Fibroblast of skin of right biceps (primary cell): ENCODE measurements at places on chromosomes 12 and 14.
A peak's percentile ranks its signal among the peaks of the same experiment; 100 is the strongest.

DNA sequence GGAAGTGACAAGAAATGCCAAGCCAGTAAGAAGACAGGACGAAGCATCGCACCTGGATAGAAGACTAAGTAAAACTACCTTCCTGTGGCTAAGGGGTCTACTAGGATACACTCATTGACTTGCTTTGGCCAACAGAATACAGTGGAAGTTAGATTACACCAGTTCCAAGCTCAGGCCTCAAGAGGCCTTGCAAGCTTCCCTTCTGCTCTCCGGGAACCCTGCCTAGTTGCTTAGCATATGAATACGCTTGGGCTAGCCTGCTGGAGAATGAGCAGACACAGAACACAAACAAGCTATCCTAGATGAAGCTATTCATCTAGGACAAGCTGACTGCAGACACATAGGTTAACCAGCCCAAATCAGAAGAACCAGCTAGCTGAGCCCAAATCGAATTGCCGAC is 97.0 kb downstream of the DPF3 start:
- no peak for DNase-seq

- DNase-seq, result no peak
Observed at GRCh38 chr14:49550286-49551184, 35.6 kb downstream of the RPS29 start.

DNA sequence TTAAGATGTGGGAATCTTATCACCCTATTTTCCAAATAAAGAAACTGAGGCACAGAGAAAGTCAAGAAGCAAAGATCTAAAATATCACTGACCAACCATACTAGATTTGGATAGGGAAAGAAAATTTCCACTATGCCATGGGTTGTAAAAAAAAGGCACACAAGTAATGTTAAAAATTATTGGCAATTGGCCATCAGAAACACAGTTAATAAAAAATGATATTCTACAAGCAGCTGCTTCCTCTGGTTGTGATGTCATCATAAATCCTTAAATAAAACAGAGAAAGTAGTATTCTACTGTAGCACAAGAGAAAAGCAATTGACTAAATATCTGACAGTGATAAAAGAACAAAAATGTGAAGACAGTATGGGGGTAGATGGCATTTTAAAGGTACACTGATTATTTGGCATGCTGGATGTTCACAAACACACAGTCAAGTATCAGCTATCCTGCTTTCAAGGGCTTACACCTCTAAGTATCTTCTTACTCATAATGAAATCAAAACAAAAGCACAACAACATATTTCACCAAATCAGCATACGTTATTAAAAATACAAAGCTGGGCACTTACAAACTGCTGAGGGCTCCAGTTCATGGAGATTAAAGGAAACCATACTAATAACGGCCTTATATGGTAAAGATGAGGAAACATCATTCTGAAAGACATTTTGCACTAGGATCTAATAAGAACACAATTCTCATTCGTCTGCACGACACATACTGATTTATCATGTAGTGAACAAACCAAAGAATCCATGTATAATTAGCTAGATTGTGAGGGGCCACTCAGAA is 45.7 kb downstream of the CORO1C start:
- no peak for DNase-seq

- no peak for DNase-seq
Observed at GRCh38 chr12:18982226-18982949, 147.1 kb upstream of the PLEKHA5 start.

GRCh38 chr12:130131801-130132200 is 30.5 kb upstream of the FZD10 start:
- no peak for DNase-seq

DNA sequence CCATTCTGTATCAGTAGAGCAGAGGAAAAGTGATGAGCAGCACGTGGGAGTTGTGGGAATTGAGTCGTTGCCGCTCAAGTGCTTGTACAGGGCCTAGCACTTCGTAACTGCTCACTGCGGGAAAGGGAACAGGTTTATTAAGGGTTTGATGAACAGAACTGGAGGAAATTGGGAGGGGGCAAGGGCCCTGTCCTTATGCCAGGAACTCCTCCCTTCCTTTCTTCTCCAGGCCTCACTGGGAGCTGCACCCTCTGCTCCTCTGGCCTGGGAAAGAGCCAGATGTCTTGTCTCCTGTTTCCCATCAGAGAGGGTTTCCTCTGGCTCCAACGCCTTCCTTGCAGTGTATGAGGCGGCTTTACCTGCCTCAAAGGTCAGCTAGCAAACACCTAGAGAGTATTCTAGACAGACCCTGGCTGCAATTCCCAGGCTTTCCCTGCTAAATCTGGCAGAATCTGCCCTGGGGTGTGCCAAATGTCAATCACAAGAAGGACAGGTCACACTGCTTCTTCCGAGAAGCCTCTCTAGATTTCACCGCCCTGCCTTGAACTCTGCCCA is 78.4 kb downstream of the NTF3 start:
- DNase-seq, result no peak

DNA sequence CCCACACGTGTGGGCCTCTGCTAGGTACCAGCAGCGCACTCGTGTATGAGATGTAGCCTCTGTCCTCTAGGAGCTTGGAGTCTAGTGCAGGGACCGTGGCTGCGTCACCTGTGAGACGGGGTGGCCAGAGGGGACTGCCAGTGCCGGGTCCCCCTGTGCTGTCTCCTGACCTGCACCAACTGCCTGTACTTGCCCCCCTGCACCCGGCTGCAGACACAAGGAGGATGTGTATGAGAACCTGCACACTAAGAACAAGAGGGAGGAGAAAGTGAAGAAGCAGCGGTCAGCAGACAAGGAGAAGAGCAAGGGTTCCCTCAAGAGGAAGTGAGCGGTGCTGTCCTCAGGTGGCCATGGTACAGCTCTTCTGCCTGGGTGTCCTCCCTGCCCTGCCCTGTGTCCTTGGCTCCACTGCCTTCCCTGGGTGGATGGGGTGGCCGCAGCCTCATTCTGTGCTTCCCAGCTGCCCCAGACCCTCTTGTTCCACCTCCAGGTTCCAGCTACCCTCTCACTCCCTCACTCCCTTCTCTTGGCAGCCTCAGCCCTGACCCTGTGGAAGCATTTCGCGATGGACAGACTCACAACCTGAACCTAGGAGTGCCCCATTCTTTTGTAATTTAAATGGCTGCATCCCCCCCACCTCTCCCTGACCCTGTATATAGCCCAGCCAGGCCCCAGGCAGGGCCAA is 9.6 kb downstream of the PTPN6 start:
- peak; percentile 42 for DNase-seq

GRCh38 chr12:92070054-92070863 is 75.4 kb downstream of the BTG1 start:
- no peak for DNase-seq

DNA sequence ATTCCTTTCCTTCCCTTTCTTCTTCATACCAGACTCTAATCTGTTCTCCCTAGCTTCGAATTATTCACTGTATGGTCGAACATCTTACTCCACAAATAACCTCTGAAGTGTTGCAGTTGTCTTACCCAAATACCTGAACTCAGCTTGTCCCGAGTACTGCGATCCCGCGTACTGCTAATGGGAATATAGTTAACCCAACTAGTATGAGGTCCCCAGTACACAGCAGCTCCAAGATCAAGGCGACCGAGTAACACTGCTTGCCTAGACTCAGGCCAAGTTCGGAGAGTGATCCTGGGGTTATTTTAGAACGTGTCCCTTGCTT is 462 bp upstream of the ETNK1 start:
- DNase-seq, result no peak

- no peak for DNase-seq
Observed at GRCh38 chr12:42660968-42661937, 71.7 kb upstream of the PRICKLE1 start.

DNA sequence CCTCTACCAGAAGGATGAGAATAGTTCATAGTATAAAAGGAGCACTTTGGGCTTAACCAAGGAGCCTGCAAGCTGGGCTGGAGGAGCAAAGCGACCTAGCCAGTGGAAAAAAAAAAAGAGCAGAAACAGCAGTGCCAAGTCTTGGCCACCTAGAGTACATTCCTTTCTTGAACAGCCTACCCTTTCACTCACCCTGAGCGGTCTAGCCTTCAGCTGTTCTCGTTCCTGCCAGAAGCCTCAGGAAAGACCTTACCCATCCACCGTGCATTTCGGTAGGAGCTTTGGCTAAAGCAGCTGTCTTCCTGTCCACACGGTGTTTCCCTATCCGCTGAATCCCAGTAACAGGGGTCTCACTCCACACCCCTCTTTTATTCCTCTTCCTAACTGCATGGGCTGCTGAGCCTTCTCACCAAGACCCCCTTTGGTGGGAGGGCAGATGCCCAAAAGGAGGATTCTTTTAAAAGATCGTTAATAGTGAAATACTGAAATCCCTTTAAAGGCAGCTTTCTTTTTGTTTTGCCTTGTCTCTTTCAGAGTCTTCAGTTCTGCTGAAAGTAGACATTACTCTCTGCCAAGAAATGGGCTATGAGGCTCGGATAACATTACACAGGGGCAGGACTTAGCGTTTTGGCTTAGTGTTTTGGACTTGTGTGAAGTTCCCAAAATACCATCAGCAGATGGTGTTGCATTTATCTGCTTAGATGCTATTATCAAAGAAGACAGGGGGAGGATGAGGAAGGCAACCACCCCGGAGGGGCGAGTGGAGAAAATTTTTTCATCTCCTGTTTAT is 88.5 kb upstream of the METAP2 start:
- peak; percentile 20 for DNase-seq

GRCh38 chr12:68980476-68981212 is 47.7 kb upstream of the CPM start:
- no peak for DNase-seq

DNA sequence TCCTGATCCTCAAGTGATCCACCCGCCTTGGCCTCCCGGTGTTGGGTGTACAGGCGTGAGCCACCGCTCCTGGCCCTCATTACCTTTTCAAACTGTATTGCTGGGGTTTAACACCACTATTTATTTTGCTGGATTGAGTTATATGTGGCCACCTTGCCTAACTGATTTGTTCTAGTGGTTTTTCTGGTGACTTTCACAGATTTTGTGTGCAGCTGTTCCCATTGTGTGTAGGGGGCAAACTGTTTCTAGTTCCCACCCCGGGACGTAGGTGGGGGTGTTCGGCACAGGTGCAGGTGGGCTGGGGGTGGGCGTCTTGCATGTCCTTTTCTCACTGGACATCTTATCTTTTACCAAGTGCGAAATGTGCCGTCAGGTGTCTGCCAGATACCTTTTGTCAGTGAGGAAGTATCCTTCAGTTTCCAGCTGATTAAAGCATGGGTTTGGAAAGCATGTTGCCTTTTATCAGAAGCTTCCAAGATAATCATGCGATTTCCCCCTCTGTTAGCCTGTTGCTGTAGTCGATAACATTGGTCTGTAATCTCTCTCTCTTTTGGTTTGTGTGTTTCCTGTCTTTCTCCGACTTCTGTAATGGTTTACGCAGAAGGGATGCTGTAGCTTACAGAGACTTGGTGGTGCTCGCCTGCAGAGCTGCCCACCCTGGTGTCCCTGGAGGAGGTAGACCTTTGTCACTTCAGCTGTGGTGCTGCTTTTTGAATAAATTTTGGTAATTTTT is 33.6 kb downstream of the AACS start:
- DNase-seq, result no peak

- DNase-seq, result no peak
Observed at GRCh38 chr12:69694123-69694522, 5.0 kb downstream of the BEST3 start.

- no peak for DNase-seq
Observed at GRCh38 chr12:27282754-27283153, 38.7 kb downstream of the STK38L start.

GRCh38 chr14:61739133-61739532 is 23.1 kb upstream of the SNAPC1 start:
- no peak for DNase-seq

DNA sequence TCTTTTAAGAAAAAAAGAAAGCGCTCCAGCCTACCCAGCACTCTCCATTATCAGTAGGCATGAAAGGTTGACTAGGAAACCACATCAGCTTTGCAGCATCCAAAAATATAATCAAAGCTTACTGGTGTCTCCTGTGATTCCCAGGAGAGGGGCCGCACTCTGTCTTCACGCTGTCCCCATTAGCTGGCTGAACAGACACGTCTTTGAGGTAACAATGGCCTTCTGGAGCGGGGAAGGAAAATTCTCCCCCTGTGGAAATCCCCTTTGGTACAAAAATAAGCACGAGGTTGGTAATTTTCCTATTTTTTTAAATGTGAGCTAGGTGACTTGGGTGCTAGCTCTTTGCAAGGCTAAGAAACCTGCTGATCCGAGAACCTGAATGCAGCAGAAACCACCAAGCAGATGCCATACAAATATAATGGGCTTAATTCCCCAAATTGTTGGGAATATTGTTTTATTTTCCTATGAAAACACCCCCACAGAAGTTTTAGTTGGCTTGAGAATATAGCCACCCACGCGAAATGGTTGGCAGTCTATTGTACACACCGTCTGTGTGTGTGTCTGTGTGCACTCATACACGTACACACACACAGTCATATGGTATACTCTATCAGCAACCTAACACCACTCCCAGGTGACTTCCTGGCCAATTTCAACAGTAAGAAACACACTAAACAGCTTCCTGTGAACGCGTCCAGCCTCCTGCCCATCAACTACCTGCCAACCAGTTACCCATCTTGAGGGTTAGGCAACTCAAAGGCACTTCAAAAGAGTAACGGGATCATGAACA is 71.2 kb downstream of the KSR2 start:
- no peak for DNase-seq

- DNase-seq, result no peak
Observed at GRCh38 chr12:120060196-120060595, 56.4 kb downstream of the RAB35 start.

- DNase-seq, result no peak
Observed at GRCh38 chr12:77606348-77606747, 224.3 kb upstream of the NAV3 start.

- peak; percentile 46 for DNase-seq
Observed at GRCh38 chr12:115251727-115252126, 567.8 kb upstream of the TBX3 start.

GRCh38 chr12:6779708-6780432 is 7.5 kb downstream of the LAG3 start:
- no peak for DNase-seq
